ENCODE measurements at places on chromosomes 13 and 19. TPM values are rescaled to one million over a fixed set of nuclear protein-coding genes. Genes with fewer than 3 reads are reported as not detected.
A peak's percentile ranks its signal among the peaks of the same experiment; 100 is the strongest.

- no peaks in the 10 kb centered on the region for H3K27me3 ChIP-seq
- H3K4me3 ChIP-seq, result peak overlapping the region; percentile 17
- no peaks in the 10 kb centered on the region for H3K36me3 ChIP-seq
- H3K27ac ChIP-seq, result no peak overlapping the region
- DNase-seq, result peak; percentile 76
These were observed 9.3 kb upstream of the RANBP3 start for GRCh38 chr19:5987077-5987818.

DNA sequence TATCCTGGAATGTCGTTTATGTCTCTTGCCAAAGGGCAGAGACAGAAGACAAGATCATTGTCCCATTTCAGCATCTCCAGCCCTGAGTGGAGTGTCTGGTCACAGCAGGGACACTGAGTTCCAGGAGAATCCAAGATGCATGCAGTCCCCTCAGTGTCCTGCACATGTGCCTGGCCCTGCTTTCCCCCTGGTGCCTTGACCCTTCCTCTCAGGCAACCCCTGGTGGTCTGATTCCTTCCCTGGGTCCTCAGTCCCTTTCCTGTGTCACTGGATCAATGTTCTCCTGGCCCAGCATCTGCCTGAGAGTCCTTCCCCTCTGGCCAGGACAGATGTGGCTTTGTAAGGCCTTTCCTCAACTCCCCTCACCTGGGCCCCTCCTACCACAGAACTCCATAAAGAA is 9.0 kb downstream of the CEACAM21 start:
- no peaks in the 10 kb centered on the region for H3K36me3 ChIP-seq
- no peak for DNase-seq
- H3K4me3 ChIP-seq, result no peak overlapping the region

The PINLYP gene
- 10.1 TPM for total RNA-seq

The GSX1 gene
- total RNA-seq, result not detected

The PSG6 gene
- not detected for total RNA-seq

Measured in uterus (tissue), 4 donors.